ENCODE measurements at places on chromosomes 7 and 10. TPM values are rescaled to one million over a fixed set of nuclear protein-coding genes. Genes with fewer than 3 reads are reported as not detected.

DNA sequence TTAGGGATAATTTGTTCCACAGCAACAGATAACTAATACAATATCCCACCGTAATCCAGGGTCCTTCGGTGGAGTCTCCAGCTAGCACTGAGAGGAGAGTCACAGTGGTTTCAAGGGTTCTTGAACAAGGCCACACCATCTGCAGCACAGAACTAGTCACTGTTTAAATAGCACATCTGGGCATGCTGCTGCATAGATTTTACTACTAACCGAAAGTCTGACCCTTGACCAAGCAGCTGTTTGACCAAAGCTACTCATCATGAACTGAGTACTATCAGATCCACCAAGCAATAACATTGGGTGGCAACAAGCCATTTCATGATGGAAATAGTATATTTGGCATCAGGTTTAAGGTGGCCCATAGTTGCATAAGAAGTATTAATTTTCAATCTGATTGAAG is 53.2 kb downstream of the ANKMY2 start:
- DNase-seq: no peak

Gene VGF
- not detected for total RNA-seq

DNA sequence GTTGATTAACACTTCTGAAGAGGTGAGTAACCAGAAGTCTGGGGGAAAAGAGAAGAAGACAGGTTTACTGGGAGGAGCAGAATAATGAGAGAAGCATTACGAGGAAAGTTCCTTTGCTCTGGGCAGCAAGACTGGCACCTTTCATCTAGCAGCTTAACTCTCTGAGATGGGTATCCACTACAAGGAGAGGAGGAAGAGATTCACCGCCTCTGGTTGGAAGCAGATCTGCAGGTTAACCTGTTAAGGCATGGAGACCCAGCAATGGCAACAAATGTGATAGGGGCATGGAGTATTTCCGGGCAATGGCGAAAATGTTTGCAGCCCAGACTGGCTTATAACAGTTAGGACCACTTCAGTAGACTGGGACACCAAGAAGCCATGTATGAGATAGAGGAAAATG is 162.2 kb downstream of the TFEC start:
- no peak for DNase-seq

GRCh38 chr7:143934526-143935325 is at the start of gene OR2F2:
TSS of gene OR2F2 (plus strand) at chr7:143935233. CDS start at chr7:143935233, 0 bp downstream.
- no peak for DNase-seq

DNA sequence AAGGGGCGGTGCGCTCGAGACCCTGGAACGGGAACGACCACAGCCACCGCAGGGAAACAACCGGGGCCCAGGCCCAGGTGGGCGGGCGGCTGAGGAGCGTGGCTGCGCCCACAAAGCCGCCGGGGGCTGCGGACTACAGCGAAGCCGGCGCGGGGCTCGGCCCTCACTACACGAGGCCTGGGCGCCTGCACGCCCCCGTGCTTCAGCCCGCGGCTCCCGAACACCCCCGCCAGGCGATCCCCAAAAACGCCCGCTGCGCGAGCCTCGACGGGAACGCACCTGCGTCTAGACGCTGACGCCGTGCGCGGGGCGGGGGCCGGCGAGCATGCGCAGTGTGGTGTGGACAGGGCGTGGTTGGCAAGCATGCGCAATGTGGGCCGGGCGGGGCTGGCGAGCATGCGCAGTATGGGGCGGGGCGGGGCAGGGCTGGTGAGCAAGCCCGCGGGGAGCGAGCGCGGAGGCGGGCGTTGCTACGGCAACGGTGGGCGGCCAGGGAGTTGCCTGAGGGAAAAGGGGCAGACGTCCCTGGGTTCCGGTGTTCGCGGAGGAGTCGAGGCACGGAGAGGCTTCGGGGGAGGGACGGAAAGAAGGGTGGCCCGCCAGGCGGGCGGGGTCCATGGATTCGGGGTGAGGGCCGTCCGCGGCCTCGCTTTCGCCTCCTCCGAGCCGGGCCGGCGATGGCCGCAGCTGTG is at the start of gene RNF32:
Gene RNF32, plus strand, starts transcription at position 518 of the 692 bp plus-strand sequence. CDS start 3,104 bp downstream, outside the sequence.
- peak; percentile 95 for DNase-seq
